ENCODE measurements at places on chromosomes 12 and 14. TPM values are rescaled to one million over a fixed set of nuclear protein-coding genes. Genes with fewer than 3 reads are reported as not detected.

The LALBA gene
- not detected for total RNA-seq

The FOXN4 gene
- total RNA-seq = 0.22 TPM

The ASCL1 gene
- 0.17 TPM for total RNA-seq

The TEX22 gene
- total RNA-seq = 0.17 TPM

The AKAP5 gene
- 0.26 TPM for total RNA-seq

The OR6C2 gene
- not detected for total RNA-seq

The PYM1 gene
- 60.9 TPM for total RNA-seq

The LTB4R2 gene
- total RNA-seq = 5.1 TPM

The GLS2 gene
- total RNA-seq = 1.1 TPM

DNA sequence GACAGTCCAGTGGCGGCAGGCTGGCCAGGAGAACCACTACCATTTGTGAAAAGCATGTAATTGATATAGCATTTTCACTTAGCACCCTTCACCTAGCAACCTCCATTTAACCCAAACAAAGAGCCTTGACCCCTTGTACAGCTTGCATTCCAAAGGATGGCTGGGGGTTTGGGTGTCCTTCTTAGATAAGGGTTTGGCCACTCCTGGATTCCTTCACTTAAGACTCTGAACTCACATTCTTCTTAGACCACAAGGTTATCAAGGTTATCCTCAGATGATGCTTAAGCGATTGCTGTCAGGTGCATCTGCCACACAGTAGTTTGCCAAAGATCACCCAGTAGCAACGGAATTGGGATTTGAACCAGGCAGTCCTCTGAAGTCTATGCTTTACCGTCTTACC is 102.8 kb downstream of the ZNF664 start:
- no peak for DNase-seq
- no peak overlapping the region for H3K27ac ChIP-seq
- H3K36me3 ChIP-seq = no peaks in the 10 kb centered on the region
- H3K4me3 ChIP-seq = no peak overlapping the region
- H3K4me1 ChIP-seq = no peaks in the 10 kb centered on the region
- no peaks in the 10 kb centered on the region for H3K27me3 ChIP-seq

DNA sequence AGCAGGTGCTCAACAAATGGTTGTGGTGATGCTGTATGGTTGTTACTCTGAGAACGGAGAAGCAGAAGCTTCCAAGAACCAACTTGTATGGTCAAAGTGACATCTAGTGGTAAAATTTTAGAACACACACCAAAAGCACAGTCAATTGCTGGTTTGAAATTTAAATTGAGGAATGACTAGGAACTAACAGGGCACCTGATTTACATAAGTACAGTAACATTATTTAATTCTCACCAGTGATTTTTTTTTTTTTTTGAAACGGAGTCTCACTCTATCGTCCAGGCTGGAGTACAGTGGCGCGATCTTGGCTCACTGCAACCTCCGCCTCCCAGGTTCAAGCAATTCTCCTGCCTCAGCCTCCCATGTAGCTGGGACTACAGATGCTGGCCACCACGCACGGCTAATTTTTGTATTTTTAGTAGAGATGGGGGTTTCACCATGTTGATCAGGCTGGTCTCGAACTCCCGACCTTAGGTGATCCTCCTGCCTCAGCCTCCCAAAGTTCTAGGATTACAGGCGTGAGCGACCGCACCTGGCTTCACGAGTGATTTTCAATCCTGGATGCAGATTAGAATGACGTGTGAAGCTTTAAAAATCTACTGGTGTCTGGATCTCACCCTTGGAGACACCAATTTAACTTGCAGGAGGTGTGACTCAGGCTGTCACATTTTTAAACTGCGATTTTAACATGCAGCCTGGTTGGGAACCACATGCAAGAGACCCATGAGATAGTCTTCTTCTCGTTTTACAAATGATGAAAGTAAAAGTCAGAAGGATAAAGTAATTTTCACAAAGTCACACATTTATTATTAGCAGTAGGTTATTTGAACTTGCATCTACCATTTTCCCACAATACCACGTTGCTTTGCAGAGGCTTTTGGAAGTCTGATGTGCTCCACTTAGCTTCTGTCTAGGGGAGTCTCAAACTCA is 14.1 kb upstream of the NUMB start:
- H3K36me3 ChIP-seq = no peaks in the 10 kb centered on the region
- DNase-seq = no peak
- no peaks in the 10 kb centered on the region for H3K27me3 ChIP-seq

GRCh38 chr12:92496790-92497189 is 206.0 kb upstream of the PLEKHG7 start:
- H3K4me3 ChIP-seq = no peak overlapping the region
- no peak for DNase-seq
- H3K4me1 ChIP-seq = peaks cover 8% of the 10 kb centered on the region
- H3K27me3 ChIP-seq = no peaks in the 10 kb centered on the region
- H3K27ac ChIP-seq = no peak overlapping the region

GRCh38 chr12:78870539-78870938 is 6.0 kb downstream of the SYT1 start:
- H3K27me3 ChIP-seq = no peaks in the 10 kb centered on the region
- H3K4me1 ChIP-seq = no peaks in the 10 kb centered on the region
- no peak overlapping the region for H3K4me3 ChIP-seq
- no peak overlapping the region for H3K27ac ChIP-seq
- DNase-seq = no peak

DNA sequence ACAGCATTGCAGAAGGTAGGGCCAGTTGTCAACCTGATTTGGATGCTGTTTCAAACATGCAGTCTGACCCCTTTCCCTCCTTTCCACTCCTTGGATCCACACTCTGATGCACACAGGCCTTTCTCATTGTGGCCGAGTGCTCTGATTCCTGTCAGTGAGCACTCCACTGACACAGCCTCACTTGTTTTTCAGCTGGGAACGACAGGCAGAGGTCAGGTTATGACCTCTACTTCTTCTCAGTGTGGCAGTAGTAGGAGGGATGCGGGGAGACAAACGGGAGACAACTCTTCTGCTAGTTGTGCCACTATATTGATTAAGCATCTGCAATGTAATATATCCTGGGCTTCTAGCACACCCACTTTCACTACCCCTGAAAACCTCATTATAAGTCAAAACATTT is 61.8 kb downstream of the DERA start:
- H3K27me3 ChIP-seq = no peaks in the 10 kb centered on the region
- H3K36me3 ChIP-seq = no peaks in the 10 kb centered on the region
- no peak for DNase-seq
- no peaks in the 10 kb centered on the region for H3K4me1 ChIP-seq

GRCh38 chr12:120940799-120941198 is 36.6 kb upstream of the SPPL3 start:
- H3K4me3 ChIP-seq = no peak overlapping the region
- no peaks in the 10 kb centered on the region for H3K27me3 ChIP-seq
- no peaks in the 10 kb centered on the region for H3K36me3 ChIP-seq
- no peak for DNase-seq
- H3K4me1 ChIP-seq = no peaks in the 10 kb centered on the region

GRCh38 chr14:103056322-103057027 is 874 bp downstream of the CDC42BPB start:
- peaks cover 27% of the 10 kb centered on the region for H3K4me1 ChIP-seq
- DNase-seq = peak; percentile 81
- H3K36me3 ChIP-seq = no peaks in the 10 kb centered on the region

- H3K27ac ChIP-seq = no peak overlapping the region
- no peak for DNase-seq
- no peaks in the 10 kb centered on the region for H3K4me1 ChIP-seq
- H3K36me3 ChIP-seq = no peaks in the 10 kb centered on the region
- H3K27me3 ChIP-seq = no peaks in the 10 kb centered on the region
These were observed 142.7 kb downstream of the CEP128 start for GRCh38 chr14:80798878-80799277.

- H3K27me3 ChIP-seq = no peaks in the 10 kb centered on the region
- no peak overlapping the region for H3K4me3 ChIP-seq
- no peak for DNase-seq
- H3K27ac ChIP-seq = no peak overlapping the region
These were observed 23.0 kb upstream of the AMN start for GRCh38 chr14:102899516-102899900.

DNA sequence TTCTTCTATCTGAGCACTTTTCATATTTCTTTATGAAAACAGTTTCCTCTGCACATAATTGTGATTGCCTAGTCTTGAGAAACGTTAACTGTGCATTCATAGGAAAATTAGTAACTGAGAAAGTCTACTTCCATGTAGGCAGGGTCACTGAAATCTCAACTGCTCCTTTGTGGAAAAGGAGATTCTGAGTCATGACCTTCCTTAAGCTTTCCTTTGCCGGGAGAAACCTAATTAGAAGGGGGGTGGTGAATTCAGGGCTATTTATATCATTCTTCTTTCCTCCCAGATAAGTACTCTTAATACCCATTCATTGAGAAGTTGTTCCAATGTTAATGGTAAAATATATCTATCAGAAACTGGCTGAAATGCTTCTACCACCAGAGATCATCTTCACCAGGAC is 751.0 kb upstream of the TMEM132C start:
- no peak for DNase-seq
- H3K27me3 ChIP-seq = no peaks in the 10 kb centered on the region
- H3K36me3 ChIP-seq = no peaks in the 10 kb centered on the region
- no peak overlapping the region for H3K4me3 ChIP-seq

GRCh38 chr14:36362648-36363047 is 42.2 kb upstream of the MBIP start:
- H3K36me3 ChIP-seq = no peaks in the 10 kb centered on the region
- H3K4me1 ChIP-seq = no peaks in the 10 kb centered on the region
- no peak overlapping the region for H3K27ac ChIP-seq

- no peaks in the 10 kb centered on the region for H3K4me1 ChIP-seq
- no peaks in the 10 kb centered on the region for H3K36me3 ChIP-seq
- no peak overlapping the region for H3K4me3 ChIP-seq
- no peaks in the 10 kb centered on the region for H3K27me3 ChIP-seq
- no peak overlapping the region for H3K27ac ChIP-seq
These were observed 36.7 kb downstream of the TMBIM6 start for GRCh38 chr12:49777800-49778748.

GRCh38 chr12:62744551-62744950 is 190.4 kb downstream of the PPM1H start:
- peak; percentile 30 for DNase-seq
- no peaks in the 10 kb centered on the region for H3K4me1 ChIP-seq
- H3K4me3 ChIP-seq = no peak overlapping the region
- H3K36me3 ChIP-seq = no peaks in the 10 kb centered on the region

- H3K27me3 ChIP-seq = no peaks in the 10 kb centered on the region
- no peak overlapping the region for H3K27ac ChIP-seq
- H3K36me3 ChIP-seq = peaks cover 51% of the 10 kb centered on the region
- H3K4me1 ChIP-seq = peaks cover 47% of the 10 kb centered on the region
These were observed 24.3 kb upstream of the RPLP0 start for GRCh38 chr12:120225200-120225558.

DNA sequence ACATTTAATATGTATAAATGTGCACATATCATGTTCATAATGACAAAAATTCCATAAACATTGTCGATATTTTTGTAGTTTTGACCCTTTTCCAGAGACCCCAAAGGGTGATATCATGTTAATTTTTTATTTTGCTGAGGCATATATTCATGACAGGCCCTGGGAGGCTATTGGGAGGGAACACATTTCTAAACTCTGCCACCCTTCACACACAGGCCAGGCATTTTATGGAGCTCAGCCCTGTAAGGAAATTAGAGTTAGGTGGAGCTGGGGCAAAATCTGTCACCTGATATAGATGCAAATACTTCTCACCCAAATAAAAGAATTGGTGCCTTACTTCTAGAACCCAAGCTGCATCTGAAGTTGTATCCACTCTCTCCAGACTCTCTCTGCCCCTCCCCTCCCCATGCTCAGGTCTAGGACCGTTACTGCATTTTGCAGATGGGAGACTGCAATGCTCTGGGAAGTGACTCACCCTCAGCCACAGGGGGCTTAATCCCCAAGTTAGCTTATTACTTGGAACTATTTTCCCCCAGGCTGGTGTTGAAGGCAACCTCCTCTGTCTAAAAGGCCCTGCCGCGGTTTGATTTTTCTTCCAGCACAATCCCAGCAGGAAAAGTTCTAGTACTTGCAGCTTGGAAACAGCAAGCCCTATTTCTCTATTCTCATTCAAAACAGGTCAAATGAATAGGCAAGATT is 238.9 kb downstream of the EMP1 start:
- H3K4me1 ChIP-seq = no peaks in the 10 kb centered on the region
- no peaks in the 10 kb centered on the region for H3K27me3 ChIP-seq
- H3K4me3 ChIP-seq = no peak overlapping the region
- no peak for DNase-seq
- H3K27ac ChIP-seq = no peak overlapping the region

DNA sequence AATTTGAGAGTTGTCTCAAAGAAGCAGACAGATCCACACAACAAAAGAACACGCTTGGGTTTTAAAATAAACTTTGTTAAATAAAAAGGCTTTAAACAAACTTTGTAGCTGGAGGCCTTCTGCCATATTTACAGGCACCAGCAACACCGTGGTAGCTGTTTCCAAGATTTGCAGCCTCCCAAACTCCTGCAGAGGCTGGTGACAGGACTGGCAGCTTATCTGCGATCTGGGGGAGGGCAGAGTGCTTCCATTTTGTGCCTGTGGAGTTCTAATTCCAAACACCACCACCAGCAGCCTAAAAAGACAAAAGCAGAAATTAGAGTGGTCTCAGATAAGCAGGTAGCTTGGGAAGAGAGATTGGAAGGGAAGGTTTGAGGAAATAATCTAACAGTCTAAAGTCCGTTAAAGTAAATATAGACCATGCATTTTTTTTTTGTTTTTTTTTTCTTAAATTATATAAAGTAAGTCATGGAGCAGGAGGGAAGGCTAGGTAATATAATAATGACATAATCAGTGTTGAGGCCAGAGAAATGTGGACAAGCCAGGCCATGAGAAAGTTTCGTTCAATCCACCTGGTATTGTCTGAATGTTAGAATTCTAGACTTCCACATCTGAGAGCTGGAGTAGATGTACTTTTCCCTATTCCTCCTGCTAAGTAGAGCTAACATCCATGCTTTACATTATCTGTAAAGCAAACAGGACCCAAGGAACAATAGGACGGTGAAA is 69.6 kb upstream of the TMEM132D start:
- no peak for DNase-seq
- no peaks in the 10 kb centered on the region for H3K27me3 ChIP-seq
- H3K36me3 ChIP-seq = no peaks in the 10 kb centered on the region
- no peak overlapping the region for H3K27ac ChIP-seq
- H3K4me3 ChIP-seq = no peak overlapping the region

DNA sequence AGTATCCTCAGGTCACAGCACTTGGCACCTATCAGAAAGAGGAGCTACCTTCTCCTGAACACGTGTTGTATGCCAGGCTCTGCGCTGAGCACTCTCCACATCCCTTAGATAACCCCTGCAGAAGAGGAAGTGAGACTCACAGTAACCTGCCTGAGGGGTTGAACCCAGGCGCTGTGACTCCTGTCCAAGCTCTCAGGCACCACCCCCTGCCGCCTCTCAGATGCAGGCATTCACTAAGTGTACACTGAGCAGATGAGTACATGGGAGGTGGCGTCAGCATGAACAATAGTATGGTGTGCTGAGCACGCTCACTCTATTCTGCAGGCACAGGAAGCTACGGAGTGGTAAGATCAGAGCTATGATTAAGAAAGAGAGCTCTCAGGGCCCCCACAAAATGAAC is 21.0 kb upstream of the RIC8B start:
- no peak for DNase-seq
- no peak overlapping the region for H3K4me3 ChIP-seq
- no peaks in the 10 kb centered on the region for H3K4me1 ChIP-seq
- H3K27ac ChIP-seq = no peak overlapping the region

Measured in adrenal gland (tissue), 19 donors.